ENCODE measurements at places on chromosomes 1 and 21. TPM values are rescaled to one million over a fixed set of nuclear protein-coding genes. Genes with fewer than 3 reads are reported as not detected.

GBP7 gene
- total RNA-seq, result not detected

COL6A2 gene
- total RNA-seq, result 143 TPM

C1orf74 gene
- 5.9 TPM for total RNA-seq

LAPTM5 gene
- total RNA-seq, result 0.28 TPM

DRAXIN gene
- 60.1 TPM for total RNA-seq

FNDC5 gene
- 4.4 TPM for total RNA-seq

DNA sequence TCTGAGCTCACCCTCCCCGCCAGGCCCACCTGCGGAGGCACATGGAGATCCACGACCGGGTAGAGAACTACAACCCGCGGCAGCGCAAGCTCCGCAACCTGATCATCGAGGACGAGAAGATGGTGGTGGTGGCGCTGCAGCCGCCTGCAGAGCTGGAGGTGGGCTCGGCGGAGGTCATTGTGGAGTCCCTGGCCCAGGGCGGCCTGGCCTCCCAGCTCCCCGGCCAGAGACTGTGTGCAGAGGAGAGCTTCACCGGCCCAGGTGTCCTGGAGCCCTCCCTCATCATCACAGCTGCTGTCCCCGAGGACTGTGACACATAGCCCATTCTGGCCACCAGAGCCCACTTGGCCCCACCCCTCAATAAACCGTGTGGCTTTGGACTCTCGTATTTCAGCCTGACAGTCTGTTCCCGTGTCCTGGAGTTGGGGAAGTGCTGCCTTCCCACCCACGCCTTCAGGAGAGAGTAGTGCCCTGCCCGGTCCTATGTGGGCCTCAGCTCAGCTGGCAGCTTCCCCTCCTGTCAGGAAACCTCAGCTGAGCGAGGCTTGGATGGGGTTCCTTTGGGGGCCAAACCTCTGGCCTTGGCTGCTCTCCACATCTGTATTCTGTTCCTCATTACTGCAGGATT, 9.2 kb downstream of the ZBTB48 start:
- peak; percentile 66 for DNase-seq

All from H7 (cell line).